Ureter (tissue), 1 donor: ENCODE measurements at places on chromosomes 2 and 18. TPM values are rescaled to one million over a fixed set of nuclear protein-coding genes. Genes with fewer than 3 reads are reported as not detected.

DNA sequence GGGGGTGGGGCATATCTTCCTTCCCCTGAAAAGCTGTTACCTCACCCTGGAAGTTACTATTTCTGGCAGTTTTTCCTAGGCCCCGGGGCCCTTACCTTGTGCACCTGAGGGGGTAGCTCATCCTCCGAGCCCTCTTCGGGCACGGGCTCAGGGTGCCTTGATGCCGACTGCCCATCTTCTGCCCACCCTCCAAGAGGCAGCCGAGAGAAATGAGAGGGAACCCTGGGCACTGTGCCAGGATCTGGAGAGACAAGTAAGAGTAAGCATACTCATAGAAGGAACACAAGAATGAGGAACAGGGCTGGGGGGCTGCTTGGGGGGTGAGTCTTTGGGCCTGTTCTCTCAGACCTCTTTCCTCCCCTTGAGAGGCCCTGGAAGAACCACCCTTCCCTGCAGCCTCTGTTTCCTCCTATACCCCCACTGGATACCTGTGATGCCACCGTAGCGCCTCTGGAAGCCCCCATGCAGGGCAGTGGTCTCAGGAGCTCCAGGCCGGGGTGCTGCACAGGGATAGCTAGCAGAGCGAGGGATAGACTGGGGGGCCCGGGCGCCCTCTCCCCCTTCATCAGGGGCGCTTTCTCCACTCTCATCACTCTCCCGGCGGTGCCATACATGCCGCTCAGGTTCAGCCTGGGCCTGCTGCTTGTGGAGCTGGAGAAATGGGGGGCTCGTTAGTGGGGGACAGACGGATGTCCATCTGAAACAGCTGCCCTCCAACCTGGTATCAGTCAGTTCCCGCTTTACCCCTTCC, 2.1 kb upstream of the ABCB6 start:
- DNase-seq: no peak

GRCh38 chr2:111633643-111634042, 250.3 kb downstream of the ANAPC1 start:
- no peak for DNase-seq

GRCh38 chr2:207035875-207036274, 96.6 kb downstream of the CPO start:
- DNase-seq: no peak

GRCh38 chr2:127049927-127050802, 56.8 kb downstream of the BIN1 start:
- peak; percentile 59 for DNase-seq

DNA sequence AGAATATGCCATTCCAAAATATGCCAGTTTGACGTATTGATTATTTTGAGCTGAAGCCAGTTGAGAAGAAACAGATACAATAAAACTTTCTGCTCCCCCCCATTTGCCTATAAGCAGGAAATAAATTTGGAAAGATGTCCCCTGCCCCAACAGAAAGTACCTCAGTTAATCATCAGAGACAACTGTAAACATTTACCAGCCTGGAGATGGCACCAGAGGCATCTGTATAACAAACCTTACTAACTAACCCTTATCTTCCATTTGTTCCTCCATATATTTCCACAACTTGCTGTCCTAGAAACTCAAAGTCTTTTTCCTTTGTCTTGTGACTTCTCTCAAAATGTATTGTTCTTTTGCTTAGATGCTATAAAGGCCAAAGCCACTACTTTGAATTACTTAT, 93.8 kb downstream of the AKAIN1 start:
- no peak for DNase-seq

- no peak for DNase-seq
These were observed 13.7 kb downstream of the CYB5A start for GRCh38 chr18:74278058-74278457.

- no peak for DNase-seq
These were observed 835.0 kb upstream of the FANCL start for GRCh38 chr2:59076079-59076619.

- no peak for DNase-seq
These were observed 124.5 kb downstream of the DCDC2C start for GRCh38 chr2:3827673-3828575.

GRCh38 chr2:12651641-12652040, 65.1 kb upstream of the TRIB2 start:
- no peak for DNase-seq

GRCh38 chr2:160417745-160418397, 75.7 kb downstream of the RBMS1 start:
- no peak for DNase-seq

The IL1RN gene
- 80.2 TPM for total RNA-seq

The DBI gene
- total RNA-seq: 99.6 TPM

The RAMP1 gene
- 49.0 TPM for total RNA-seq

The CRACDL gene
- 25.5 TPM for total RNA-seq

The HRH4 gene
- total RNA-seq: not detected
